Activated B cell treated with CpG ODN at 0.5 μM for 24 hours (primary cell): ENCODE measurements at places on chromosomes 13 and 19.

DNA sequence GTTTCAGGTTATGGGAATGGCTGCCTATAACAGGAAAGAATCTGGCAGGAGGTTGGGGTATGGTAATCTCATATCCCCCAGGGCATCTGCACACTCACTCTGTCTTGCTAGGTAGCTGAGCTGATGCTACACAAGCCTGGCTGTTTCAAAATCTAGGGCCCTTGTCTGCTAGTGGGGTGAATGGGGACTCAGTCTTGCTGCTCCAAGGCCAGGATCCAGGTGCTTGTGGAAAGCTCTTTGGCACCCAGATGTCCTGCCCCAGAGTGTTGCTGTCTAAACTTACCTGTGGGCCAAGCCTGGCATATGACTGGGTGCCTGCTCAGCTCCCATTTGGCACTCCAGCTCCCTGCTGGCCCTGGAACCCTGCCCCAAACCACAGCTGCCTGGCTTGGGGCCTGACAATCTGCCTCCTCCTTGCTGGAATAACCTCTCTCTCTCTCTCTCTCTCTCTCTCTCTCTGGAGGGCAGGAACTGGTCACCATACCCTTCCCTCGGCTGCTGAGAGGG lies 158.1 kb upstream of the TSC22D1 start:
- DNase-seq, result no peak

GRCh38 chr13:54511366-54511765 lies 1482.8 kb downstream of the OLFM4 start:
- DNase-seq, result no peak

DNA sequence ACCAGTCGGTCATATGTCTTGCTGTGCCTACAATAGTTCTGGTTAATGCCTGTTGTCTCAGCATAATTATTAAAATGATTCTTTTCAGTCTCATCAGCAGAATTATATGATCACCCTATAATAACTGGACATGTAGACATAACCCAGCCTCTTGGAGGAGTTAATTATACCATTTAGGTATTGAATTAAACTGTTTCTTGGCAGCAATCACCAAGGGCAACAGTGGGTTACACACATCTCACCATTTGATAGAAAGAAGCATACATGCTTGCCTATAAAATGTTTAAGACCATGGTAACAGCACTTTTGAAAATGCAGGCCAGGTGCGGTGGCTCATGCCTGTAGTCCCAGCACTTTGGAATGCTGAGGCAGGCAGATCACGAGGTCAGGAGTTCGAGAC lies 184.6 kb downstream of the RGCC start:
- DNase-seq, result no peak

DNA sequence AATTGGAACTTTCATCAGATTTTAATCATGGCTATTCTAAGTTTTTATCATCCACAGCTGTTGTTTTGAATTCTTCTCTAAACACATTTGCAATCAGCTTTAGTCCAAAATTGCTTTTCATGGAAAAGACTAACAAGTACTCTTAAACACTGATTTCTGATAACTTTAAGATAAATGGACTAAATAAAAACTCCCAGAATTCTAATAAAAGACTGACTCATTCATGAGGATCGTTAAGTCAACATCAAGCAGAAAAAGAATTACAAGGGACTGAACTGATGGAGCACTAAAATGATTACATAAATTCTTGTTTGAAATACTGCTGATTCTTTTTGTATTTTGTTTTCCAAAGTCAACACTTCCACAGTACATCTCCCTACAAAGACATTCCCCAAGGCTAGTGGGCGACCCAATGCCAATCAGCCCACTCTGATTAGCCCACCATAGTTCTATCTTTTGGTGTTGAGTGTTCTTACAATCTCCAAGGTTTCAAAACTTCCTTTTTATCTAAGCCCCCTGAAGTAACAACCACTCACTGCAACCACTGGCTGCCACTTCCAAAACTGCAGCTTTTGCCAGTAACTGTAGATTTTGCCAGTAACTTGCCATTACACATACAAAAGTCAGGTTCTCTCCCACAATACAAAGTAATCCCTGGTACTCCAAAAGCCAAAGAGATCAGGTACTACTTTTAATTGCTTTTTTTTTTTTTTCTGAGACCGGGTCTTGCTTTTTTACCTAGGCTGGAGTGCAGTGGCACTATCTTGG lies 14.0 kb upstream of the NAA16 start:
- DNase-seq, result no peak

GRCh38 chr13:41457589-41458186 lies 338 bp downstream of the RGCC start:
- peak; percentile 26 for DNase-seq

GRCh38 chr19:1847684-1848398 lies 442 bp downstream of the REXO1 start:
- no peak for DNase-seq

GRCh38 chr19:42497492-42498168 lies 30.7 kb downstream of the CEACAM1 start:
- no peak for DNase-seq

GRCh38 chr13:97254816-97255215 lies 32.7 kb downstream of the MBNL2 start:
- DNase-seq, result no peak

- DNase-seq, result no peak
Measured at GRCh38 chr19:46571495-46571894, 29.6 kb upstream of the CALM3 start.

GRCh38 chr13:32802159-32802558 lies 214.1 kb upstream of the KL start:
- no peak for DNase-seq

- no peak for DNase-seq
Measured at GRCh38 chr13:38045278-38046048, 175.9 kb upstream of the TRPC4 start.

GRCh38 chr13:110690516-110690915 lies 15.4 kb downstream of the CARS2 start:
- no peak for DNase-seq

DNA sequence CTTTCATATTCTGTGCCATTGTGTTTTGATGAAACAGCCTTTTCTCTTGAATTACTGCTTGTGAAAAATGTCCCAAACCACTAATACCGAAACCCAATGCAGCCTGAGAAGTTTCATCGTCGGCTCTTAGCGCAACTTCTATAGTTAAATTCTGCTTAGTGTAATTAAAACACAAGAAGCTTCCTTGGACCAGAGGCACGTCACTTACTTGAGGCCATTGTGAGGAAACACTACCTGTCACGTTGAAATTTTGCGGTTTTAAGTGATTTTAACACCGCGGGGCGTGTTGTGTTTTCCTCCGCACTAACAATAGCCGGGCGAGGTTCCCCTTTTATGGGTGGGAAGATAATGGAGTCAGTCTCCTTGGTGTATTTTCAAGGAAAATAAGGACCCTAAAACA lies 70.9 kb downstream of the GGACT start:
- DNase-seq, result no peak
